GM23248 (cell line): ENCODE measurements at places on chromosomes 16 and 17.

- peak; percentile 59 for DNase-seq
These were observed at the start of gene SLC13A5 for GRCh38 chr17:6713130-6713917. Gene SLC13A5, minus strand, starts transcription at chr17:6713369. Its CDS starts 36 bp downstream, at chr17:6713333.

DNA sequence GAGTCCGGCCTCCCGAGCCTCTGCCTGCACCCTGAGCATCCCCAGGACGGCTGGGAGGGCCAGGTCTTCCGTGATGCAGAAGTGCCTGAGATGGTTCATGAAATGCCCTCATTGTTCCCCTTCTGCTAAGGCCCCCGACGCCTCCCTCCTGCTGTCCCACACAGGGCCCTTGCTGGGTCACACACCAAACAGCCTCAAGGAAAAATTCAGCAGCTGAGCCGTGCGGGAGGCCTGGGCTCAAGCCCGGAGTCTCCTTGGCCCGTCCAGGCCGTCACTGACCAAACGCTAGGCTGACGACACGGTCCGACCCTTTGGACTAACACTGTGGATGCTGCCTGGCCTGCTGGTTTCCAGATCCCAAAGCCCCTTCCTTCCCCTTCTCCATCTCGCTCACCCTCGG lies 90.2 kb downstream of the RTN4RL1 start:
- no peak for DNase-seq

- peak; percentile 76 for DNase-seq
These were observed 33.7 kb upstream of the RPH3AL start for GRCh38 chr17:386141-386876.

DNA sequence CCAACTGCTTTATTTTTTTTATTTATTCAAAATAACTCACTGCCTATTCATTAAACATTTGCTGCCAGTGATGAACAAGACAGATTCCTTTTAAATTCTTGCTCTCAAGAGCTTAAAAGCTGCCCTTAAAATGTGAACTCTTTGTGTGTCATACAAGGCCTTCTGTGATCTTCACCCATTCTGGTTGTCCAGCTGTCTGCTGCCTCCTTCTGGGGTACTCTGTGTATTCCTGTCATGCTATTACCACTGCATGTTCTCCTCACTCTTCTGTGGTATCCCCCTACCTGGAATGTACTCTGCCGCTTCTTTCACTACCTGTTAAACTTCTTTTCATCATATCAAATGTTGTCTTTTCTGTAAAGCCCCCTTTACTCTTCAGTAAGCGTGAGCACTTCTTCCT lies 165.8 kb downstream of the CHD9 start:
- peak; percentile 74 for DNase-seq

GRCh38 chr17:49523706-49524472 lies 28.8 kb downstream of the NGFR start:
- peak; percentile 37 for DNase-seq

DNA sequence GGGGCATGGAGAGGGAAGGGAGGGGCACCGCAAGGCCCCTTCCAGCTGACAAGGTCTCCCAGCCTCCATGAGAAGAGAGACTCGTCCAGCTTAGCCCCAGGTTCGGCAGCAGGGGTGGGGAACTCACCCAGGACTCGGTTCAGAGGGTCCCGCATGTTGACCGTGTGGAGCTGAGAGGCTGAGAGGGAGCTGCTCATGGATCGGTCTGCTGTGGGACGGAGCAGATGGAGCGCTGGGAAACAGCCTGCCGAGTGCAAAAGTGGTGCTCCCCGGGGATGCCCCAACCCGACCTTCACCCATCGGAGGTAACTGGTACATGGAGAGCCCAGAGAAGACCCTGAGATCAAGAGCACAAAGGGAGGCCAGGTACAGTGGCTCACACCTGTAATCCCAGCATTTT lies 4.9 kb downstream of the CSF3 start:
- no peak for DNase-seq

GRCh38 chr16:64615630-64616280 lies 506.1 kb downstream of the CDH11 start:
- peak; percentile 17 for DNase-seq

- no peak for DNase-seq
These were observed 19.3 kb downstream of the TSPOAP1 start for GRCh38 chr17:58308985-58309917.

- DNase-seq = peak; percentile 52
These were observed 11.9 kb downstream of the CTRL start for GRCh38 chr16:67919622-67920221.

DNA sequence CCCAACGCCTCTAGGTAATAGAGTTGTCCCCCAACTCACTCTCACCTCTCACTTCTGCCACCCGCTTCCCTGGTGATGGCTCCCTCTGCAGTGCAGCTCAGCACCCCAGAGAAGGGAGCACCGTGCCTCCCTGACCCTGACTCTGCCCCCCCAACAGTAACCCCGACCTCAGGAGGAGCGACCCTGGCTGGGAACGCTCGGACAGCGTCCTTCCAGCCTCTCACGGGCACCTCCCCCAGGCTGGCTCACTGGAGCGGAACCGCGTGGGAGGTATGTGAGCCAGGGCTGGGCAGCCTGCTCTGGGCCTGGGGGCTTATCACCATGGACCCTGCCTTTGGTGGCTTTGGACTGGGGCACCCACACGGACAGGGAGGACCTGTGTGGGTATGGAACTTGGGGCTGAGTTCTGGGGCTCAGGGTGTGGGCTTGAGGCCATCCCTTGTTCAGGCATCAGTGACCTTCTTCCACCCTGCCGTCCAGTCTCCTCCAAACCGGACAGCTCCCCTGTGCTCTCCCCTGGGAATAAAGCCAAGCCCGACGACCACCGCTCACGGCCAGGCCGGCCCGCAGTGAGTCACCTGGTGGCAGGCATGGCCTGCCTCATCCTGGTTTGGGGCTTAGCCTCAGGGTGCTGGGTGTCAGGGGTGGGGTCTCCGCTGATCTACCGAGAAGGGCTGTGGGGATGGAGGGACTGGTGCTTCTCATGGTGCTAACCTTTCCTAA lies 6.7 kb upstream of the C17orf107 start:
- DNase-seq = no peak

- peak; percentile 88 for DNase-seq
These were observed 1.1 kb upstream of the XYLT1 start for GRCh38 chr16:17471719-17472461.

DNA sequence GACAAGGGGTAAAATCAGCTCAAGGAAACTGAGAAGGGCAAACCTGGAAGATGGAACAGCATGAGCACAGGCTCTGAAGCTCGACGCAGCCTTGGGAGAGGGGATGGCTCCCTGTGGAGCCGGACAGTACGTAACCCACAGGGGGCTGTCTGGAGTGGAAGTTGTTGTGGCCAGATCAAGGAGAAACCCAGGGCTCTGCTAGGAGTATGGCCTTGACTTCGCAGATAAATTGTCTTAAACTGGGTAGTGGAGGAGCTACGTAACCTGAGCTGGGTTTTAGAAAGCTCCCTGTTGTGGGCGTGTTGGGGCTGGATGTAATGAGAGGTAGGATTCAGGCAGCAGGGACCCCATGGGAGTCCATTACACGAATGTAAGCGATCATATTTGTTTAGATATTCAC lies 25.5 kb upstream of the AXIN2 start:
- DNase-seq = no peak

DNA sequence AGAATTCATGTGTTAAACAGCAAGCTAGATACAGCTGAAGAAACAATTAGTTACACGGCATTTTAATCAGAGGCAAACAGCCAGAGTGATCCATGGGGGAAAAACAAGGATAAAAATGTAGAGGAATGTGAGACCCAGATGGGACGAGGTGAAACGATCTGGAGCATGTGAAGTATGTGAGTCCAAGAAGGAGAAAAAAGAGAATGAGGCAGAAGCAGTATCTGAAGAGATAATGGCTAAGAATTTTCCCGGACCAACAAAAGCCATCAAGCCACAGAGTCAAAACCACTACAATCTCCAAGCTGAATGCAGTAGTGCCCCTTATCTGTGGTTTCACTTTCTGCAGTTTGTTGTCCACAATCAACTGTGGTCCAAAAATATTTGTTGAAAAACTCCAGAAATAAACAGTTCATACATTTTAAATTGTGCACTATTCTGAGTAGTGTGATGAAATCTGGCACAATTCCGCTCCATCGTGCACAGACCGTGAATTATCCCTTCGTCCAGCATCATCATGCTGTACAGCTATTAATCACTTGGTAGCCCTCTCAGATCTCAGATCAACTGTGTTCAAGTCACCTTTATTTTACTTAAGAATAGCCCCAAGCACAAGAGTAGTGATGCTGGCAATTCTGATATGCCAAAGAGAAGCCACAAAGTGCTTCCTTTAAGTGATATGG lies 18.8 kb downstream of the MYH10 start:
- DNase-seq = peak; percentile 57

GRCh38 chr16:71406724-71407123 lies 35.1 kb downstream of the TLE7 start:
- DNase-seq = no peak

DNA sequence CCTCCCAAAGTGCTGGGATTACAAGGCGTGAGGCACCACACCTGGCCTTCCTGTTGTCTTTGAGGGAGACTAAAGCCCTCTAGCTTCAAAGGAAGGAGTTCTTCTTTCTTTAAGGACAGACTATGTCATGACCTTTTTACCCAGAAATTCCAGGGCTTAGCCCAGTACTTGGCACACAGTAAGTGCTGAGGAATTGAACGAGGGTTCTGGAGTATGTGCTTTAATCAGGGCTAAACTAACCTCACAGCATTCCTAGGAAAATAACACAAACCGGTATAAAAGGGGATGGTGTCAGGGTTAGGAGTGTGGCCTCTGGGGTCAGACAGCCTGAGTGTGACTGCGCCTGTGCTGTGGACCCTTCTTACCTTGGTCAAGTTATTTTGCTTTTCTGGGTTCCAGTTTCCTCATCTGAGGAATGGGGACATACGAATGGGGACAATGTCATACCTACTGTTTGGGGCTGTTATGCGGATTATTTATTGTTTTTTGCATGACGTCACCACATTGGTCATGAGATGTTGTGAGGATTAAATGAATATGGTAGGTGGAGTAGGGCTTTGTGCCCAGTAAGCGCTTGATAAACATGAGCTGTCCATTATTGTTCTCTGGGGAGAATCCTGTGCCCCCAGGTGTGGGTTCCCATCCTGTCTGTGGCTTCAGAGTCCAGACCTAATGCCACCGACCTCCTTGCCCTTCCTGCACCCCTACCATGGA lies 21.9 kb downstream of the KSR1 start:
- no peak for DNase-seq

DNA sequence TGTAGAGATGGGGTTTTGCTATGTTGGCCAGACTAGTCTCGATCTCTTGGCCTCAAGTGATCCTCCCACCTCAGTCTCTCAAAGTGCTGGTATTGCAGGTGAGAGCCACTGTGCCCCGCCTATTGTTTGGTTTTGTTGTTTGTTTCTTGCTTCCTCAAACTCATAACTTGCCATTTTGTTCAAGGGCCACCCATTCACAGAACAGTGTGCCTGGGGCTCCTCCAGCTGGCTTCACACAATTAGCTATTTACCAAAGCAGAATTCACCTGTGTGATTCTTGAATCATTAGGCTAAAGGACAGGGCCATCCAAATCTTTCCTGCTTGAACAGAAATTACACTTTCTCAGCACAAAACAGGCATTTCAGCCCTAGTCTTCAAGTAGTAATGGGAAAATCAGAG lies 7.2 kb downstream of the ABHD15 start:
- DNase-seq = no peak

DNA sequence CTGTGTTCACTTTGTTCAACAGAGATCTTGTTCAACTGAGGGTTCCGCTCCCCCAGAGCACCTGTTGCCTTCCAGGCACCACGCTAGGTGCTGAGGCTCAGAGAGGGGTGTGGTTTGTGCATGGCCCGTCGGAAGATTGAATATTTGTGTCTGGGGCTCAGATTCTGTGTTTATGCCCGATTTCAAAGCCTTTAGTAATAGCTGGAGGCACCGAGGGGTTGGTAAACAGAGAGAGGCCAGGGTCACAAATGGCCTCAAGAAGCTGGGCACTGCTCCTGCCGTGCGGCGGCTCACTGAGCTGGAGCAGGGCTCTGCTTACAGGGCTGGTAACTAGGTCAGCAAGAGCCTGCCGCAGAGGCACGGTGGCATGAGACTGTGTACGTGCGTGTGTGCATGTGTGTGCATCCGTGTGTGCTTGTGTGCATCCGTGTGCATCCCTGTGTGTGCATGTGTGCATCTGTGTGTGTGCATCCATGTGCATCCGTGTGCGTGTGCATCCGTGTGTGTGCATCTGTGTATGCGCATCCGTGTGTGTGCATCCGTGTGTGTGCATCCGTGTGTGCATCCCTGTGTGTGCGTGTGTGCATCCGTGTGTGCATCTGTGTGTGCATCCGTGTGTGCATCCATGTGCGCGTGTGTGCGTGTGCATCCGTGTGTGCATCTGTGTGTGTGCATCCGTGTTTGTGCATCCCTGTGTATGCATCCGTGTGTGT lies 5.4 kb downstream of the ITGAE start:
- DNase-seq = no peak

DNA sequence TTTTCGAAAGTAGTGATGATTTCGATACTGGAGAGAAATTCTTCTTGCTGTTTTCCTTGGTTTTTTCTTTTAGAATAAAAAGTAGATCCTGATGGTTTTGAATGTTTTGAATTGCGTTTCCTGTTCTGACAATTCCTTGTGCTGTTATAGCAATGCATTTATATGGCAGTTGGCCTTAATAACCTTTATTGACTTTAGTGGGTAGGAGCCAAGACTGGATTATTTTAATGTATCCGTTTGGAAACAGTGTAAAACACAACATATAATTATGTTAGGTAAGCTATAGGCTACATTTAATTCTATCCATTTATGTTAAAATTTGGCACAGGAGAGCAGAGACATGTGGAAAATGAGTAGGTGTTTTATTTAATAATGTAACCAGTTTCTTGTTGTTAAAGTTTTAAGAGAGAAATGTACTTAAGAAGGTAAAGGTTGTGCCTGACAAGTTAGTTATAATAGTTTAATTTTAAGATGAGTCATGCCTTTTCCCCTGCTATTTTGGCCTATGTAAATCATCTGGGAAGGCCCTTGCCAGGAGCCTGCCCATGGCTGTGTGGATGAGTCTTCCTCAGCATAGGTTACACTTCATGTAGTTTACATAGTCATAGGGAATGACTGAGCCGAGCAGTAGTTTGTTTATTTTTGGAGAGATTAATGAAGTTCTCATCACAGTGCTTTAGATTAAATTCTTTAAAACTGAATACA lies 189.9 kb downstream of the FTO start:
- DNase-seq = peak; percentile 89

GRCh38 chr17:159609-160008 lies 21.8 kb downstream of the DOC2B start:
- DNase-seq = no peak

GRCh38 chr16:799948-800833 lies at the start of gene GNG13:
Gene GNG13, minus strand, starts transcription at chr16:800734. Its CDS starts 1,657 bp downstream, at chr16:799077.
- DNase-seq = peak; percentile 38

DNA sequence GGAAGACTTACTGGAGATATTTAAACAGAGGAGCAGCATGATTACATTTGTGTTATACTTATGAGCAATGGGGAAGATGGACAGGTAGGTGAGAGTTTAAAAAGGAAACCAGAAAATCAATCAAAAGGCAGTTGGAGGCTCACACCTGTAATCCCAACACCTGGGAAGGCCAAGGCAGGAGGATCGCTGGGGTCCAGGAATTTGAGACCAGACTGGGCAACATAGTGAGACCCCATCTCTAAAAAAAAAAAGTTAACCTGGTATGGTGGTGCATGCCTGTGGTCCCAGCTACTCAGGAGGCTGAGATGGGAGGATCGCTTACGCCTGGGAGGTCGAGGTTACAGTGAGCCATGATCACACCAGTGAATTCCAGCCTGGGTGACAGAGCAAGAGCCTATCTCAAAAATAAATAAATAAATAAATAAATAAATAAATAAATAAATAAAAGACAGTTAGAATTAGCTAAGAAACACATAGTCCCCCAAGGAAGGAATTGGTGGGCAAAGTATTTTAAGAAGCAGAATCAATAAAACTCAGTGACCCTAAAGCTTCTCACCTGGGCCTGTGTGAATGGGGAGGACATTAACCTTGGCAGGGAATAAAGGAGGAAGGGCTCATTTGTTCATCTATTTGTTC lies 32.3 kb upstream of the TOB1 start:
- no peak for DNase-seq
